Lung microvascular endothelial cell (primary cell): ENCODE measurements at places on chromosomes 12 and 14. TPM values are rescaled to one million over a fixed set of nuclear protein-coding genes. Genes with fewer than 3 reads are reported as not detected.
A peak's percentile ranks its signal among the peaks of the same experiment; 100 is the strongest.

- DNase-seq, result no peak
These were observed 380.1 kb downstream of the ALG10 start for GRCh38 chr12:34402228-34402898.

The ARMH4 gene
- total RNA-seq, result 0.87 and 1.8 TPM in 2 replicates

GRCh38 chr14:20603813-20604690, 12.9 kb upstream of the RNASE12 start:
- no peak for DNase-seq

GRCh38 chr12:56153678-56154065, 1.3 kb downstream of the MYL6B start:
- no peak for DNase-seq

DNA sequence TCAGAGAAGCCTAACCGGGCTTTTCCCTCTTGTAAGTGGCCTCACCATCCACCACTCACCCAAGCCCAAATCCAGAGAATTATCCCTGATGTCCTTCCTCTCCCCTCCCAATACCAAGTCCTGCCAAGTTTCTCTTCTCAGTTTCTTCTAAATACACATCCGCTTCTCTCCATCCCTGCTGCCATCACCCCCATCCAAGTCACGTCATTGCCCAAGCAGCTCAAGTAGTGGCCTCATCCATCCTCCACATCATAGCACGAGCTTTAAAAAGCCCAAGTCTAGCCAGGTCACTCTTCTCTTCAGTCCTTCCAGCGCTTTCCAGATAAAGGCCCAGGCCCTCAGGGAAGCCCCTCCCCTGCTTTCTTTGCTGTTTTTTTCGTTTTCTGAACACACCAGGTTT, 25.4 kb downstream of the IL31 start:
- no peak for DNase-seq

DNA sequence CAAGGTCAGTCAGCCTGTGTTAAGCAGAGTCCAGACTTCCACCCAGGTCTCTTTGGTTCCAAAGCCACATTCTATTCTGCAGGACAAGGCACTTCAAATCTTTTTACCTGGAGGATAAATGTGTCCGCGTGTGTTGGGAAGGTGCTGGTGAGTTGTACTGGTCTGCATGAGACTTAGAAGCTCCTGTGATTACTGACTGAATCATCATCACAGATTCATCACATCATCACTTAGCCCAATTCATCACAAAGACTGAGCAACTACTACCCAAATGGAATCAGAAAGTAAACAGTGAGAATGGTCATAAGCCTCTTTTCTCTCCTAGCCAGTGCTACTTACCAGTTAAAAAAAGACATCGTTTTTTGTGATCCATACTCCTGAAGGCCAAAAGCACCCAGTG, 5.3 kb downstream of the SLC15A5 start:
- no peak for DNase-seq

- DNase-seq, result no peak
These were observed 612.5 kb upstream of the TMEM132C start for GRCh38 chr12:127654383-127654985.

The RAD9B gene
- 0.40 and 0.65 TPM in 2 replicates for total RNA-seq

DNA sequence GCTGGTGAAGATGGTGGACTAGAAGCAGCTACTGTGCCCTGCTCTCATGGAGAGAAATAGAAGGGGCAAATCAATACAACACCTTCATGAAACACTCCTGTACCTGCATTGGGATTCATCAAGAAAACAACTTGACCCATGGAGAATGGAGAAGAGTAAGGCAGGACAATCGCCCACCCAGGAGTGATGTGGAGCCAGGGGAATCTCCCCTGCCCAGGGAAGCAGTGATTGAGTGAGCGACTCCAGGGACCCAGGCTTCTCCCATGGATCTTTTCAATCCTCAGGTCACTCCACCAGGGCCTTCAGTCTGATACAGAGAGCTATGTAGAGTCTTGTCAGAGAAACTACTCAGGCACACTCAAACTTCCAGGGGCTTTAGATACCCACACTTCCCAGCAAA, 161.9 kb upstream of the DYRK2 start:
- DNase-seq, result no peak

- no peak for DNase-seq
These were observed 20.2 kb upstream of the SSTR1 start for GRCh38 chr14:38187528-38187927.

DNA sequence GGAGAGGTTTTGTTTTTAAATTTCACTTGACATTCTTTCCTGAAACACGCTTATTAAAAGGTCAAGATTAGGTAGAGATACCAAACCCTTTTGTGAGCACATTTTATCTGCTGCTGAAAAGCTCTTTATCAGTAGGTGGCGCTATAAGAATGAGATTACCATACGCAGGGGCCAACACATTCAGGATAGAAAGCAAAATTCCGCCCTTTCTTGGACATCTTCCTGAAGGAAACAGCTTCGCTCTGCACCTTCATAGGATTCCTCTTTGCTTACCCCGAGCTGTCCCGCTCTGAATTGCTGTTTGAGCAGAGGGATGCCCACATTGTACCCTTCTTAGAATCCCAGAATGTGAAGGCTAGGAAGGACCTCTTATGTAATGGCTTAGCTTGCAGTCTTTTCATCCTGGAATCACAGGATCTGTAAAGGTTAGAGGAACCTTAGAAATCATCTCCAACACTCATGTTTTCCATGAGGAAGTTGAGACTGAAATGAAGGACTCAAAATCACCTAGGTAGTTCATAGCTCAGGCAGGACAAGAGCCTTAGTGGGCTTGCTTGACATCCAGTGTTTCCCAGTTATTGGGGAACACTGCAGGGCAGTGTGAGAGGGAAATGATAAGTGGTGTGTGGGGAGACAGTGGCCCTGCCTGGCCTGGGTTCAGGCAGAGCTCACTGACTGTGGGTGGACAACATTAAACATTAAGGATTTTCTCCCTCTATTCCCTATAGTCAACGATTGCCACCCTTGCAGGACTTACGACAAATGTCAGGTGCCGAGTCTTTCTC, 38.7 kb upstream of the CRY1 start:
- DNase-seq, result peak; percentile 74

DNA sequence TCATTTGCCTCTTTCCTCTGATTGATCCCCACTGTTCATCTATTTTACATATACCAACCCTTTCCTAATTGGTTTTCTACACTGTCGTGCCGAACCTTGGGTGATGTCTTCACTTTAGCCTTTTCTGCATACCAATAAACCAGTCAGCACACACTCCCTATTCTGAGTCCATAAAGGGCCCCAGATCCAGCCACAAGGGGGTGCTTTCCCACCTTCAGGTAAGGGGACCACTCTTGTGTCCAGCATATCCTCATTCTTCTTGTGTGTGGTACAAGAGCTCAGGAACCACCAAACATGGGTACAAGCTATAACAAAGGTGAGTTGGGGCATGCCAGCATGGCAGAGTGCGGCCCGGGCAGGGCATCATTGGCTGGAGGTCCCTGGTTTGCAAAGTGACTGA, 859.8 kb downstream of the FSCB start:
- DNase-seq, result no peak

The PTPRB gene
- total RNA-seq, result 83.7 and 112 TPM in 2 replicates

- no peak for DNase-seq
These were observed 18.9 kb downstream of the KIF26A start for GRCh38 chr14:104157016-104157928.

DNA sequence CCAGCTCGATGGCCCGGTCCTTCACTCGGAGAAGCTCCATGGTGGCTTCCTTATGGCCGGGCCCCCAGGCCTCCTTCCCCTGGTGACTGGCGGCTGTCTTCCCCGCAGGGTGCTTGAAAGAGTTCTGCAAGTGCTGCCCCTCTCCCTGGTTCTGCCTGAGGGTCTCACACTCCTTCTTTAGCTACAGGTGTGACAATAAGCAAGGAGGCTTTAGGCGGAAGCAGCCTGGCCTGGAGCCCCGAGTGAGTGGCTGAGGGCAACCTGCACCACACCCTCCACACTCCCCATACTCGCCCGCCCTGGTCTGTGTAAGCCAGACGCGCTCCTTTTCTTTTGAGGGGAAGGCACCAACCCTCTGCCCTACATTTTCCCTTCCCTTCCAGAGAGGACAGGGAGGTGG, 62.5 kb upstream of the GPR68 start:
- no peak for DNase-seq
